ENCODE measurements at places on chromosomes 12 and 14.

DNA sequence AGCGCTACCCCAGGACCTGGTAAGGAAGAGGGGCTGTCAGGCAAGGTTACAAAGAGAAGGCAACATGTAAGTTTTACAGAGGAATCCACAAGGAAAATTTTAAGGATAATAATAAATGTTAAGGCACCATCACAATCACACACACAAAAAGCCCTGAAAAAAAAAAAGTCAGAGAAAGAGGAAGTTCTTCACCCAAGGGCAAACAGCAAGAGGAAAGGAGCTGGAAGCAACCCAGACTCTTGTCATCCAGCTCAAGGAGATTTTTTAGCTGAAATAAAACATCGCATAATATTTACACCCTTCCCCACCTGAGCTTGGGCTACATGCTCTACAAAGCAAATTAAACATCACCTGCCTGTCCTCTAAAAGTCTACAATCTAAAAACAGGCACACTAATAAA, 9.5 kb downstream of the SPTB start:
- no peak for DNase-seq
- H3K4me1 ChIP-seq, result no peaks in the 10 kb centered on the region
- H3K4me3 ChIP-seq, result no peak overlapping the region
- no peaks in the 10 kb centered on the region for H3K36me3 ChIP-seq
- peaks cover 61% of the 10 kb centered on the region for H3K27me3 ChIP-seq

- H3K36me3 ChIP-seq, result no peaks in the 10 kb centered on the region
- H3K27ac ChIP-seq, result no peak overlapping the region
- H3K4me3 ChIP-seq, result no peak overlapping the region
- H3K27me3 ChIP-seq, result no peaks in the 10 kb centered on the region
Observed at GRCh38 chr12:41473441-41473840, 285.3 kb downstream of the PDZRN4 start.

- peaks cover 3% of the 10 kb centered on the region for H3K27me3 ChIP-seq
- no peak overlapping the region for H3K4me3 ChIP-seq
- H3K4me1 ChIP-seq, result no peaks in the 10 kb centered on the region
- no peak overlapping the region for H3K27ac ChIP-seq
- no peak for DNase-seq
Observed at GRCh38 chr12:110922652-110923051, 2.3 kb upstream of the MYL2 start.

DNA sequence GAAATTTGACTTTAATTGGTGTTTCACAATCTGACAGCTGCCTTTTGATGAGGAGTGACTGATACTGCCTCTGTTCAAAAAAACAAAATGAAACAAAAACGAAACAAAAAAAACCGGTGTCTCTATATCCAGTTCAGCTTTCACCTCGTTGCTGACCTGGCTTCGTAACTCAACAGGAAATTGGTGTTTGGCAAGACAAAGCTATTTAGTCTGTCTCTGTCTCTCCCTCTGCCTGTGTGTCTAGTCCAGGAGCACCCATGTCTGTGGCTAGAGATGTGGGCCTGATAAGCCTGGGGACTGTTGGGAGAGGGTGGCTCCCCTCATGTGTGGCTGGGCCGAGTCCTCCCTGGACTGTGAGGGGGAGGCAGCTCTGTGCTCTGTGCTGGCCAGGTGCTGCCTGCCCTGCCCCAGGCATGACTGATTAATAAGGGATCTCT, 11.3 kb downstream of the CACNA1C start:
- H3K4me1 ChIP-seq, result peaks cover 9% of the 10 kb centered on the region
- peak overlapping the region; percentile 58 for H3K4me3 ChIP-seq
- peaks cover 25% of the 10 kb centered on the region for H3K27me3 ChIP-seq
- DNase-seq, result peak; percentile 16
- H3K27ac ChIP-seq, result peak overlapping the region; percentile 44

DNA sequence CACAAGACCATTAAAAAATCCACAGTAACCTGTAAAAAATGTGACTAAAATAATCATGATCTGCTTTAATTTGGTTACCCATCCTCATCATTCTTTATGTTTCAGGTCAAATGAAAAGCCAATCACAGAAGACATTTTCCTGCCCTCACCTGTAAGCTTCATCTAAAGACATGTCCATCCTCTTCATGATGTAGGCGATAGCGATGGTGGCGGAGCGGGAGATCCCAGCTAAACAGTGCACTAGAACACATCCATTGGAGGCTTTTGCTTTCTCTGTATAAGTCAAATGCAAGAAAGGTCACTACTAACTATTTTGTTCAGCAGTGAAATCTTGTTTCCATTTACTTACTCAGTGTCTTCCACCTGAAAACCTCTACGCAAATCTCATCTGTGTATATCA, 82.6 kb downstream of the DUSP16 start:
- peak overlapping the region; percentile 82 for H3K27ac ChIP-seq
- no peaks in the 10 kb centered on the region for H3K27me3 ChIP-seq
- H3K36me3 ChIP-seq, result peaks cover 81% of the 10 kb centered on the region
- peak overlapping the region; percentile 54 for H3K4me3 ChIP-seq
- peaks cover 72% of the 10 kb centered on the region for H3K4me1 ChIP-seq

- DNase-seq, result no peak
- H3K27me3 ChIP-seq, result no peaks in the 10 kb centered on the region
- H3K27ac ChIP-seq, result no peak overlapping the region
- H3K36me3 ChIP-seq, result peaks cover 3% of the 10 kb centered on the region
- no peak overlapping the region for H3K4me3 ChIP-seq
- no peaks in the 10 kb centered on the region for H3K4me1 ChIP-seq
Observed at GRCh38 chr12:37546901-37547475, 769.6 kb upstream of the ALG10B start.

GRCh38 chr12:76548222-76548837, 11.2 kb downstream of the OSBPL8 start:
- no peak for DNase-seq
- no peaks in the 10 kb centered on the region for H3K27me3 ChIP-seq
- peaks cover 20% of the 10 kb centered on the region for H3K36me3 ChIP-seq
- H3K4me3 ChIP-seq, result no peak overlapping the region
- no peak overlapping the region for H3K27ac ChIP-seq

- no peak overlapping the region for H3K4me3 ChIP-seq
- no peak for DNase-seq
- H3K27ac ChIP-seq, result no peak overlapping the region
- peaks cover 12% of the 10 kb centered on the region for H3K36me3 ChIP-seq
Observed at GRCh38 chr14:94089479-94089878, 8.4 kb downstream of the IFI27L1 start.

DNA sequence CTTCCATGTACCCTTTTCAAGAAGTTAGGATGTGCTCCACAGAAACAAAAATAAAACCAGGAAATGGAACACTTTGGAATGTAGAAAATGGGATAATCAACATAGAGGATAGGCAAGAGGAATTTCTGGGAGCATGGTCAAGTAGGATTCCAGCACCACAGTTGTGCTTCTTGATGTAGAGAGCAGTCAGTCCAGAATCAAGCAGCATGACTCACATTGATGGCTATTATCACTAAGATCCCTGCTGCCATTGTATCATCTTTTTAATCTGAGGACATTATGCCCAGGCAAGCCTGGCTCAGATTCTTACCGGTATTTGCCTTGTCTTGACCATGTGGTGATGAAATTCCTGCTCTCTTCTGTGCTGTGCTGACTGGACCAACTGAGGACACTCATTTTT, 5.7 kb downstream of the ETFRF1 start:
- no peak for DNase-seq
- no peak overlapping the region for H3K4me3 ChIP-seq
- H3K27ac ChIP-seq, result no peak overlapping the region
- peaks cover 33% of the 10 kb centered on the region for H3K36me3 ChIP-seq

DNA sequence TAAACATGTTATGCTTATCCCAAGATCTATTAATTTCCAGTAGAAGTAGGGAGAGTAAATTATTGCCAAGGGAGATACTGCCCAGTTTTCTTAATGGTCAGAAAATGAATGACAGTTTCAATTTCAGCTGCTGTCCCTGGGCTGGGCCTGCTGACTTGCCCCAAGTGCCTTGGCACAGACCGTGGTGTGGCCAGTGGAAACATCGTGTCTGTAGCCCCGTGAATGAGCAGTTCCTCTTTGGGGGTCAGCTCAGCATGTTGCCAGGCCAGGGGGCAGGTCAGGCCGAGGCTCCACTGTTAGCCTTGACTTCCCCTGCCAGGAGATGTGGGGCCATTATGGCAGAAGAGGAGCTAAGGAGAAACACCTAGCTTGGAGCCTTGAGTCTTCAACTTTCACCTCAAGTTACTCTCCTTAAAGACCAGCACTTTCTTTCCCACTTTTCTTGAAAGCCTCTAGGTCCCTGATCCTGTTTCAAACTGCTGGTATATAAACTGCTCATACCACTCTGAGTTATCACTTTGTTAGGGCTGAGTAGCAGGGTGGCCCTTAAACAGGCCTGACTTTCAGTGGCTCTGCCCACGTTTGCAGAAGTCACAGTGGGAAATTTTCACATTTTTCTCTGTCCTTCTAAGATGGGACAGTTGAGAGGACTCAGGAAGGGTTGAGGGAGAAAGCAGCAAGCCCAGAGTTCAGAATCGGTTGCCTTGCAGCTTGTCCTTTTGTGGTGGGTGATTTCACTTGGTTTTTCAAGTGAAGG, 73.2 kb downstream of the SUSD6 start:
- no peaks in the 10 kb centered on the region for H3K27me3 ChIP-seq
- peak overlapping the region; percentile 95 for H3K27ac ChIP-seq
- H3K4me1 ChIP-seq, result peaks cover 78% of the 10 kb centered on the region
- no peak for DNase-seq
- no peak overlapping the region for H3K4me3 ChIP-seq

DNA sequence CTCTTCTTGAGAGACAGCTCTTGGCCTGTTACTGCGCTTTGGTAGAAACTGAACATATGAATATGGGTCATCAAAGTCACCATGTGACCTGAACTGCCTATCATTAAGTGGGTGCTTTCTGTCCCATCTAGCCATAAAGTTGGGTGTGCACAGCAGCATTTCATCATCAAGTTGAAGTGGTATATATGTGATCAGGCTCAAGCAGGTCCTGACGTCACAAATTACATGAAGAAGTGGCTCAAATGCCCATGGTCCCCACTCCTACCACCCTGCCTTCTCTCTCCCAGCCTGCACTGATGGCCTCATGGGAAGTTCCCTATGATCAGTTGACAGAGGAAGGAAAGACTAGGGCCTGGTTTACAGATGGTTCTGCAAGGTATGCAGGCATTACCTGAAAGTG, 308.8 kb upstream of the MGAT4C start:
- DNase-seq, result no peak
- H3K4me3 ChIP-seq, result no peak overlapping the region
- H3K36me3 ChIP-seq, result no peaks in the 10 kb centered on the region
- H3K27ac ChIP-seq, result no peak overlapping the region
- no peaks in the 10 kb centered on the region for H3K27me3 ChIP-seq

GRCh38 chr14:21985081-21985480, 311.5 kb upstream of the OR4E1 start:
- peaks cover 26% of the 10 kb centered on the region for H3K4me1 ChIP-seq
- H3K4me3 ChIP-seq, result no peak overlapping the region
- H3K36me3 ChIP-seq, result no peaks in the 10 kb centered on the region
- no peak for DNase-seq

DNA sequence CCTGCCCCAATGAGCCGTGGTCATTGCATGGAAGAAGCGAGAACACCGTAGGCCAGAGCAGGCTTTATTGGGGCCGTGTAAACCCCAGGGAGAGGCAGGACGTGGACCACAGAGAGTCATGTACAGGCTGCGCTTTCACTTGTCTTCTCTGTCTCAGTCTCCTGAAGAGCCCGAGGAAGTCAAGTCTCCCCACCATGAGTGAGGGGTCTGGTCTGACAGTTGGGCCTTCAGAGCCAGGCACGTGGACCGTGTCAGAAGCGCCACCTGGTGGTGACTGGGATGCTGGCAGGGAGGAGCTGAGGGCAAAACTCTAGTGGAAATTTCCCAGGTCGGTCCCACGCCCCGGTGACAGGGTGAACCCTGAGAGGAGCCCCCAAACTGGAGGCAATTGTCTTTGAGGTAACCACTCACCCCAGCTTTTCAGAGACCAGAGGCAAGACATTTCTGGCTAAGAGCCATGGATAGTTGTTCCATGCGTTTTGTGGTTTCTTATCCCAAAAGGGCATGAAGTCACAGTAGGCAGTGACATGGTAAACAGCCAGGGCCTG, 17.4 kb downstream of the RPS6KL1 start:
- H3K4me1 ChIP-seq, result no peaks in the 10 kb centered on the region
- H3K4me3 ChIP-seq, result no peak overlapping the region
- peaks cover 36% of the 10 kb centered on the region for H3K36me3 ChIP-seq

GRCh38 chr12:82709794-82710355, 23.2 kb downstream of the TMTC2 start:
- no peaks in the 10 kb centered on the region for H3K27me3 ChIP-seq
- no peaks in the 10 kb centered on the region for H3K36me3 ChIP-seq
- H3K4me1 ChIP-seq, result no peaks in the 10 kb centered on the region
- no peak for DNase-seq

GRCh38 chr12:130977743-130978095, 24.0 kb downstream of the ADGRD1 start:
- no peak for DNase-seq
- no peaks in the 10 kb centered on the region for H3K36me3 ChIP-seq
- H3K27ac ChIP-seq, result no peak overlapping the region
- no peak overlapping the region for H3K4me3 ChIP-seq
- H3K4me1 ChIP-seq, result no peaks in the 10 kb centered on the region

DNA sequence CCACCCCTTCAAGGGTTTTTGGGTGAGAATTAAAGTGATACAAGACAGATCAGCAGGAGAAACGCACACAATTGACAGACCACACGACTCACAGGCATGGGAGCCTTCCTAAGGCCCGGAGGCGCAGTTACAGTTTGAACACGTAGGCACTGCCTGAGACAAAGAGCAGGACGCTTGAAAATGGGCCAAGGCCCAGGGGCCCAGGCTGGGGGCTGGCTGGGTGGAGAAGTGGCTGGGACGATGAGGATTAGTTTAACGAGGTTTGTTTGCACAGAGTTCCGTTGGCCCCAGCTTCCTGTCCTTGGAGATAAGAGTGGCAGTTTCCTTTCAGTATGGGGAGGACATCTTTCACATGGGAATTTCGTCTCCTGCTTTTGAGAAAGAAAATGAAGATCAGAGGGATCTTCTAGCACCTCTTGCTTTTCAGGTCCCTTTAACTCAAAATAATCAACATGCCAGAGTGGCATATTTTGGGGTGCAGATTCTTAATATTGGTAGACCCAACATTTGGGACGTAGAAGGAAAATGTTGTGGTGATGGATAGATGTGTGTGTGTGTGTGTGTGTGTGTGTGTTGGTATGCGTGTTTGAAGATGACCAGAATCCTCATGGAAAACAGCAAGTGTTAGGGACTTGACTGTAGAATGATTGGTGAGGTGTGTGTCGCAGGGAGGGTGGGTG, 44.6 kb downstream of the DLK1 start:
- DNase-seq, result no peak
- H3K4me1 ChIP-seq, result no peaks in the 10 kb centered on the region
- H3K4me3 ChIP-seq, result no peak overlapping the region
- no peak overlapping the region for H3K27ac ChIP-seq
- no peaks in the 10 kb centered on the region for H3K27me3 ChIP-seq
- no peaks in the 10 kb centered on the region for H3K36me3 ChIP-seq

DNA sequence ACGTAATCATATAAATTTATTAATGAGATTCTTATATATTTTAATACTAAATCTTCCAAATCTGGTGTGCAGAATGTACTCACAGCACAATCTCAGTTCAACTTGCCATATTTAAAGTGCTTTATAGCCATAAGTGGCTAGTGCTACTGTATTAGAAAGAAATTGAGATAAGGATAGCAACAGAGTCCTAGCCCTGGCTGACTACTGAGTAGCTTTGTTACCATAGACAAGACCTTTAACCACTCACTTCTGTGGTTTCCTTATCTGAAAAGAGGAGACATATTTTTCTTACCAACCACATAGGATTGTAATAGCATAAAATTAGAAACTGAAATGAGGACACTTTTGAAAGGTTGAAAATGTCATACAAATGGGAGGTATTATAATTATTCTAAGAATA, 2.0 kb upstream of the CHURC1 start:
- H3K4me3 ChIP-seq, result no peak overlapping the region
- peaks cover 14% of the 10 kb centered on the region for H3K27me3 ChIP-seq
- H3K36me3 ChIP-seq, result peaks cover 19% of the 10 kb centered on the region
- no peak for DNase-seq

Measured in activated T-helper 2 cell treated with anti-CD3 and anti-CD28 coated beads, Interferon-gamma antibody, Interleukin-2, Interleukin-4, amounts not matched to agents 10 μg/mL and 5 μg/mL and 100 μg/mL, durations not matched to agents 14 hours and 24 hours and 36 hours (primary cell).